ENCODE measurements at places on chromosomes 7 and 10. TPM values are rescaled to one million over a fixed set of nuclear protein-coding genes. Genes with fewer than 3 reads are reported as not detected.
A peak's percentile ranks its signal among the peaks of the same experiment; 100 is the strongest.

Gene ABCC2
- total RNA-seq, result 0.64 TPM

Gene VSIR
- 50.5 TPM for total RNA-seq

Gene MRPS24
- total RNA-seq, result 90.9 TPM

DNA sequence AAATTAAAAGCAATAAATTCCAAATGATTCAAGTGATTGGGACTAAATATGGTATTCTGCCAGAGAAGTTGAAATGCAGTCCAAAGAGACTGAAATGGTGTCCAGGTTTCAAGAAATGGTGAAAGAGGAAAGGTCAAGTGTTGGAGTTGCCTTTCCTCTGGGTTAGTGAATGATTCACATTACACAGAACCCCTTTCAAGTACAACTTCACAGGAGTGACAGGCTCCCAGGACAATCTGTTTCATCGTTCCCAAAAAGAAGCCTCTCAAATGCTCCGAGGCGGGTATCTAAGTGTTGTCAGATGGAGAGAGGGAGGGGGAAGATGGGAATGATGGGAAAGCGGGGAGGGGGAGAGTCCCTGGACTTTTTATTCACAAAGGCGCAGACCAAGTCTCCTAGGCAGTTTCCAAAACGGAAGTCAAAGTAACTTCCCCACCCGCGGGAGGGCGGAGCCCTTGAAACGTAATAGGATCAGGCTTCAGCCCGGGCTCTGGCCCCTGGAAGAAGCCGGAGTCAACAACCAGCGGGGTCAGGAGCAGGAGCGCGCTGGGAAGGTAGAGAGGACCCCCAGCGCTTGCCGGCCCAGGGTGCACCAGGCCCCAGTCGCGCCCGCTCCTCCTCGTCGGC, 754 bp downstream of the SLC25A13 start:
- peak; percentile 88 for DNase-seq

DNA sequence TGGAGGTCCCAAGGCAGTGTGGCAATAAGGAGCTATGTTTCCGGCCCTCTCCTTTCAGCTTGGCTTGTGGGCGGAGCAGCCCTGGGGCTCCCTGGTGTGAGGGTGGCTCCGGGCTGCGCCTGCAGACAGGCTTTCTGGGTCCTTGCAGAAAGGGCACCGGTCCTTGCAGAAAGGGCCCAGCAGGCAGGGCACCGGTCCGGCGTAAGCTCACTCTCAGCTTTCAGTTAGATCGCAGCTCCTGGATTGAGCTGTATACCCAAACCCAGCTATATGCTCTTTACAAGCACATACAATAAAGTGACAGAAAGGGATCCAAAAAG, 293.8 kb upstream of the SHH start:
- no peak for DNase-seq

DNA sequence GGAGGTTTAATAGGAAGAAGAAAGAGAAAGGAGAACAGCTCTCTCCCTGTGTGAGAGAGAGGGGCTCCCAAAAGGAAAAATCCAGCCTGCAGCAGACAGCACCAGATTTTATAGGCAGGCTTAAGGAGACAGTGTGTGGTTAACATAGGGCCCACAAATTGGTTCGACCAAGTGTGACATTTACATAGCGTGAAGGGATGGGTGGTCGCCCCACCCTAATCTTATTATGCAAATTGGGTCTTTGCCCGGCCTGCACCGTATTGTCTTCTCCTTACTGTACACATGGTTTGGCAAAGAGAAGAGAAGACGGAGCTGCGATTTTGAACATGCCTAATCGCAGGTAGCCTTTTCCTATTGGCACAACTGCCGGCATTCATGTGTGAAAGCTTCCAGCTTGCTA, 756.3 kb downstream of the NXPH1 start:
- DNase-seq, result no peak

DNA sequence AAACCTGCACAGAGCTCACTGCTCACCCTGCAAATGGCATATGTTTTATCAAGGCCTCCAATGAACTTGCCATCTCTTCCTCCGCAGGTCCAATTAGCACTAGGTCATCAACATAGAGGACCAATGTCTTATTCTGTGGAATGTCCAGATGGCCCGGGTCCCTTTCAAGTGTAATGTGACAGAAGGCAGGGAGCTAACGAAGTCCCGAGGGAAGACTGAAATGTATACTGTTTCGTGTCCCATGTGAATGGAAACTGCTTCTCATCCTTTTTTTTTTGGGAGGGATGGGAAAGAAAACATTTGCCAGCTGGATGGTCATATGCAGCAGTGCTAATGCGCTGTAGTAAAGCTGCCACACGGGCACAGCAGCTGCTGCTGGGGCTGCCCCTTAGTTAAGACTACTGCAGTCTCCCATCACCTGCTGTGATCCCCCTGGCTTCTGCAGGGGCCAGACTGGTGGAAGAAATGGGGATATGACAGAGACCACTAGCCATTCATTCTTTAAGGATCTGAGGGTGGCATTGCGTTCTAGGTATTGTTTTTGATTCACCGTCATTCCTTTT, 61.7 kb upstream of the CCNY start:
- no peak for DNase-seq

DNA sequence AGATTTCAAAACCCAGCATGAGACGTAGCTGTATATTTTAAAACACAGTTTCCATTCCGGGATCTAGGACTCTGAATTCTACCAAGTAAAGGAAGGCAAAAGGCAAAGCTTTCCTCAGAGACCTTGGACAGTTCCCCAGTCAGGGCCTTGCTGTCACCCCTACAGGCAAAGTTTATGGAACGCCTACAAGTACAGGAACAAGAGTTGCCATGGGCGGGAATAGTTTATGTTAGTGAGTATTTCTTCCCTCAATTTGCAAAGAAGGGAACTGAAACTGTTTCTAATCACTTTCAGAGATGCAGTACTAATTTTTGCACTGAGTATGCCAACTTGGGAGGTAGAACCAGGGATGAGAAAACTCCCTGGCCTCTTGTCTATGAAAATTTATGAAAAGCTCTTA, 68.2 kb upstream of the LRGUK start:
- DNase-seq, result no peak

- no peak for DNase-seq
Observed at GRCh38 chr10:102106998-102107397, 13.2 kb downstream of the LDB1 start.

Gene POMZP3
- total RNA-seq, result 6.4 TPM

DNA sequence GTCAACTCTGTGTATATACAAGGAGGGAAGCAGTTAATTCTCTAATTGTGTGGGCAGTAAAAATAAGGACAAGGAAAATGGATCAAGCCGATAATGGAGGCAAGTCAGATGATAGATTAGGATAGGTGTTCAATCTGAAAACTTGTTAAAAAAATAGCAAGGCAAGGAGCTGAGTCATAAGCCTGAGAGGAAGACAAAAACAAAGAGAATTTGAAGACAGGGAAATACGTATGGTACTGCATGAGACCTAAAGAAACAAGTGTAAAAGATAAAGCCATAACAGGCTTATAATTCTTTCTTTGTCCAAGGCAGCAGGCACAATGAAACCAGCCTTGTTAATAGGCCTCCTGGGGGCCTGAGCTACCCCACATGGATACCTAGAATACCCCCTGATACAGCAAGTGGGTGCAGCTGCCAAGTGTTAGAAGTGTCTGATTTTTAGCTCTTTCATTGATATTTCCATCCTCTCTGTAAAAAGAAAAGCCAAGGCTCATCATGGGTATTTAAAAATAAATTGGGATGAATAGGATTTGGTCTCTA, 1570.6 kb upstream of the LRRTM3 start:
- no peak for DNase-seq

DNA sequence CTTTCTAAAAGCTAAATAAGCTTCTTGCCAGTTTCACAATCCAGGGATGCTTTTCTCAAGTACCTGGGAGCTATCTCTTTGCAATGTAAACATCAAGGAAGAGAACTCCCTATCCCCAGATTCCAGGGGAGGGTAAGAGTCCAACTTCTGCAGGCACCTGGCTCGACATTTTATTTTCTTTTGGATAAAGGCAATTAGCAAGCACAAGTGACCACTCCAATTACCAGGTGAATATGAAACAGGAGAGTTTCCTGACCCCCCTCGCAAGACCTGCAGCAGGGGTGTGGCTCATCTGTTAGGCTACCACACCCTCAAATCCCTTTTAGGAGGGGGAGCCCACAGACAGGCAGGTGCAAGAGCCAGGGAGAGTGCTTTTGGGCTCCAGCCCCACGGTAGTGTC, 28.6 kb upstream of the LANCL2 start:
- no peak for DNase-seq

GRCh38 chr7:102258073-102258748, 28.5 kb upstream of the SH2B2 start:
- DNase-seq, result no peak
